Caki2 (cell line): ENCODE measurements at places on chromosomes 12 and 14.

DNA sequence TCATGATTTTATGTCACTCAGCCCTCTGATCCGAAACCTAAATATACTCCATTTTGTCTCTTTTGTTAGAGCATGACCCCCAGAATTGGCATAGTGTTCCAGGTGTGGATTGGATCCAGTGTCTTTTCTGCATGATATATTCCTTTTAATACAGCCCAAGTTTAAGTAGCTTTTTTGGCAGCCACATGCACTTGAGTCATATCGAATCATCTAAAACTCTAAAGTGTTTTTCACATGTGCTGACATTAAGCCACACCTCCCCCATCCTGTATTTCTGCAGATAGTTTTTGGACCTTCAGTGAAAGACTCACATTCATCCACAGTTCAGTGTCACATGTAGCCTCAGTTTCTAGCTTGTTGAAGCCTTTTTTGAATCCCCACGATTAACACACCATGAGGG is 30.6 kb downstream of the BORCS5 start:
- DNase-seq = peak; percentile 6

DNA sequence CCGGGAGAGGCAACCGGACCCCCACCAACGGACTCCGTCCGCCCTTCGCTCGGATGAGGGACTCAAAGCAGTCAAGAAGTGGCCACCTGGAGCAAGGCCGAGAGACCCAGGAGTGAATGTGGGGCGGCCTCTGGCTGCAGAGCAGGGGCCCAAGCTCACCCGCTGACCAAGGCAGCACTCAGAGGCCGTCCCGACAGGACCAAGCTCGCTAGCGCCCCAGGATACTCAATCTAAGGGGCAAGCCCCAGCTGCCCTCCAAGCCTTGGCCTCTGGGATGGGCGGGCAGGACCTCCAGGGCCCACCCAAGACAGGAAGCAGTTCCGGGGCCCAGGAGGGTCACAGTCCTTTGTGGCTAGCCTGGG is 936 bp downstream of the AKT1 start:
- DNase-seq = no peak

GRCh38 chr12:105748806-105749600 is 389.8 kb downstream of the NUAK1 start:
- no peak for DNase-seq

GRCh38 chr12:103928682-103929045 is 1.5 kb upstream of the HSP90B1 start:
- no peak for DNase-seq

DNA sequence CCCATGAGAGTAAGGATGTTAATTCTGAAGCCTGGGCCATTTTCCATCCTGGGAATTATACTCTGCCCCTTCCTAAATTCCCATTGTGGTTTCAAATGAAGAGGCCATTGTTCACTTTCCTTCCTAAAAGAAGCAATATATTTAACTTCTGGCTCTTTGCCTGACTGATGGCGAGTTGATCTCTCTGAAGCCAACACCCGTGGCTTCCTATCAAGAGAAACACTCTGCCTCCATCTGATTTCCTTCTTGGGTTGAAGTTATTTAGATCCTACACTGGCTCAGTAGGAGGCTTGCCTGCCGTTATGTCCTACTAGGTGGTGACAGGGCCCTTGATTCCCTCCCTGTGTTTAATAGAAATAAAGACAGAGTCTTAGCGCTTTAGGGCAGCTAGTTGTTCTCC is 97.4 kb downstream of the PRKCH start:
- DNase-seq = no peak
